ENCODE measurements at places on chromosomes 1 and 21.

- DNase-seq = no peak
These were observed 5.4 kb downstream of the LSS start for GRCh38 chr21:46223217-46223616.

DNA sequence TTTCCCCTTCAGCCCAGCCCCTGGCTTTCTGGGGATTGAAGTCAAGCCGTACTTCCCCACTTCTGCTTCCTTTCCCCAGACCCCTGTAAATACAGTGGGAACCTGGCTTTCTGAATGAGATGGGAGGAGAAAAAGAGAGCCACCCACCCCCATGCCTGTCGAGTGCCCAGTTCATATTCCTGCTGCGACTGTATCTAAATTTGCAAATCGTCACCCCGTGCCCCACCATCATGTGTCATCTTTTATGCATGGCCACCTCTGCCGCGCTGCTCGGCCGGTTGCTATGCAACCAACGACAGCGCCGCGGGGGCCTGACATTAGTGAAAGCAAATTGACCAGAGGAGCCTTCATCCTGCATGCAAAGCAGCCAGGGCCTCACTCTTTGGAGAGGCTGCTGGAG, 143.0 kb downstream of the ELAVL4 start:
- DNase-seq = no peak

GRCh38 chr1:156624814-156625435, 5.7 kb downstream of the HAPLN2 start:
- peak; percentile 28 for DNase-seq

GRCh38 chr1:203322500-203323179, 17.3 kb downstream of the BTG2 start:
- DNase-seq = no peak

All from amygdala (tissue), 56 donors.